ENCODE measurements at places on chromosomes 1 and 21.

GRCh38 chr1:100353988-100354387, 1.7 kb downstream of the CDC14A start:
- no peak for DNase-seq

DNA sequence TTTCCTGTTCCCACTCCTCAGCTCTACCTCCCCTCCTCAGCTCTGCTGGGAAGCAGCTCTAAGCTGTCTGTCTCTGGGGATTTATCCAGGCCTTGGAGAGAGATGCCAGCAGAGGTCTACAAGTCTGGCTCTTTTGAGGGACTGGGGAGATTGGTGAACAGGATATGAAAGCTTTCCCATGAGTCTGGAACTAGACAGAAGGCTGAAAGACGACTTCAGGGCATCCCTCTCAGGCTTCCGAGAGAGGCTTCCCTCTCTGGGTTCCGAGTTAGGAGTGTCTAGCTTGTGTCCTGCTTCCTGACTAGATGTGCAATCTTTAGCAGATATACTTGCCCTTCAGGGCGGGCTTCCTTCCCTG, 733 bp downstream of the TMEM35B start:
- DNase-seq, result no peak

GRCh38 chr21:14124266-14124665, 86.5 kb downstream of the LIPI start:
- DNase-seq, result no peak

DNA sequence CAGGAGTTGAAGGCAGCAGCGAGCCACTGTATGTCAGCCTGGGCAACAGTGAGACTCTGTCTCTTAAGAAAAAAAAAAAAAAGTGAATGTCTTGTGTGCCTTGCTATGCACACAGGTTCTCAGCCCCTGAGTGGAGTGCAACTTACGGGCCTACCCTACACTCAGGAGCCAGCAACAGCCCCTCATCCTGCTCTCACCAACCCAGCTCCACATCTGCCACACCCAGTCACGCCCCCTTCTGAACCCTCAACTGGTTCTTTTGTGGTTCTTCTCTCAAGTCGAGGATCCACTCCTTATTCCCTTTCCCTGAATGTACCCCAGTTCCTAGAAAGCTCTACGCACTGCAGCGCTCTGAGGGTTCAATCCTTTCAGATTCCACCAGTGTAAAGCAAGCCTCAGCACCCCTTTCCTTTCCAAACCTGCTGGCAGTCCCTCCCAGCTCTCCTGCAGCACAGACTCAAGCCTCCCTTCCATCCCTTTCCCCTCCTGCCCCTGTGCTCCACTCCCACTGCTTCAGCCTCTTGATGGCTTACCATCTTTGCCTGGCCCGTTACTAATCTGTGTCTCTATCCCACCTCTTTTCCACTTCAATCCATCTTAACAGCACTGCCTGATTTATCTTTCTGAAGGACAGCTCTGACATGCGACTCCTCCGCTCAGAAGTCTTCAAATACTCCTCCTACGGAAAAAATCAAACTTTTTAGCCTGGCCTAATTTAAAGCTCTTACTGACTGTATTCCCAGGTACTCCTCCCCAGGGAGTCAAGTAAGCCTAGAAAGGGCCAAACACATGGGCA, 38.1 kb downstream of the GNB1 start:
- DNase-seq, result no peak

- peak; percentile 30 for DNase-seq
Measured at GRCh38 chr21:36563341-36563926, 83.5 kb upstream of the CLDN14 start.

DNA sequence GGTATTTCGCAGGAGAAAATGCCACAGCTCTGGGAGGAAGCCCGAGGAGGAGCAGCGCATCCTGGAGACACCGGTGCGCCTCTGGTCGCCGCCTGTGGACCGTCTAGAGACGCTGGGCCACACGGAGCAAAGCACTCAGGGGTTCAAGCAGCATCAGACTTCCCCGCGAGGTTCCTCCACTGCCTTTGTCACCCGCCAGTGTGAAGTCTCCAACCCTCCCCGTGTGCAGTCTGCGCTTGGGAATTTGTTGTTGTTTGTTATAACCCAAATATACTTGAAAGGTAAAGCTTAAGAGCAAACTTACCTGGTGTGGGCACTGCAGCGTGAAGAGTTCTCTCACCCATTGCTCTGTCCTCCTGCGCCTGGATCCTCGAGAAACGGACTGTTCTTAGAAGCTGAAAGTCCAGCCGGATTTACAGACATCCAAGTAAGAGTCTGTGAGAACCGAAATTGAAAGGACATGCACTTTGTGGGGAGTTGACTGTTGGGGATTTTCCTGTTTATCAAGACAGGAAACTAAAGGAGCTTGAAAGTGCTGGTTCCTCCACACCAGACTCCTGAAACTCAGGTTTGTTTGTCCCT, at the start of gene GBP4:
GBP4 (minus strand) TSS at position 452 of the 582 bp plus-strand sequence; CDS start at position 344, 108 bp downstream.
- DNase-seq, result no peak

- no peak for DNase-seq
Measured at GRCh38 chr21:36610935-36611334, 88.0 kb upstream of the SIM2 start.

DNA sequence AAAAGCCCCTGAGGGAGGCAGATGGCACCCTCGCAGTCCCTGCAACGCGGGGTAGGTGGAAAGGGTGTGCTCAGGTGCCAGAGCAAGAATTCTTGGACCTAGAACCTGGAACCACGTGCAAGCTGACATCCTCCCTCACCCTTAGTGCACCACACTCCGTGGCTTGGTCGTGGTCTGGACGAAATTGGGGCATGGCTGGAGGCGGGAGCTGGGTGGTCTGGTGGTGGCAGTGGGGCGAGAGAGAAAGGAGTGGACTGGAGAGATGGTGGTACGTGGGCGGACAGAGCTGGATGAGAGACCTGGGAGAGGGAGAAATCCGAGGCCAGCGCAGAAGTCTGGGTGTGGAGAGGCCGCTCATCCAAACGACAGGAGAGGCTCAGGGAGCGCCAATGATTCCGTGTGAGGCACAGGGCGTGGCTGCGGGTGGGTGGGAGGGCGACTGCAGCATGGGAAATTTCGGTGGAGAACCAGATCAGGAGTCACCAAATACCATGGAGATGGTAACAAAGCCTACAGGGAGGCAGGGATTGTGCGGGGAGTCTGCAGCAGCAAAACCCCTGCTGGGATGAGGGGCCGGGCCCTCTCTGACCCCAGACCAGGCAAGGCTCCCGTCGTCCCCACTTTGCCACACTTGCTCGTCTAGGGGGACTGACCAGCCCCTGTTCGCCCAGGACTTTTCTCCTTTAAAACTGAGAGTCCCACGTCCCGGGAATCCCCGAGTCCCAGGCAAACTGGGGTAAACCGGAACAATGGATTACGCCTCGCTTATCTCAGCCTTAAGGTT, 31.9 kb downstream of the CDCP2 start:
- no peak for DNase-seq

DNA sequence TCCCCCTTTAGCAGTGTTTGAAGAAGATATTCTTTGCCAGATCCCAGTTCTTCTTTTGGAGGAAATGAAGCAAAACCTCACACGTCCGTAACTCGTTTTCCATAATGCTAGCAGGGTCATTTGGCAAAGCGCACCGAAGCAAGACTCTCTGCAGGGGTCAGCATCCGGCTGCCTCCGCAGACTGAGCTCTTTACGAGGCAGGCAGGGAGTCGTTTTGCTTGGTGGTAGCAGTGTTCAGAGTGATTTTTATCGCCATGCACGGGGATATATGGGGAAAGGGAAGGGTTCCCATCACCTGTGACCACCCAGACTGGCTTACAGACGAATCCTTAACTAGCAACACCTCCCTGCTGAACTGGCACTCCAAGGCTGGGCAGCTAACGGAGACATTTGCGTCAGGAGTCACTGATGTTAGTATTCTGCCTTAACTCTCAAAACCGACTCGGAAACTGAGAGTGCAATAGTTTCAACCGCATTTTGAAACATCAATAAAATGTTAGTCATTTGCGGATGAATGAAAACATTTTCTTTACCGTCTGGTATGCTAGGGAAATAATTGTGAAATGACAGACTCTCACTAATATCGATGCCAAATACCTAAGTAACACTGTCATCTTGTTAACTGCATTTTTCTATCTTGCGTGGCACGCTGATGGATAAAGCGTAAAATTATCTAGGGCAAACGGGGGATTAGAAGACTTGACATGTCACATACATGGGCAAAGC, 2.2 kb upstream of the NEGR1 start:
- peak; percentile 62 for DNase-seq

DNA sequence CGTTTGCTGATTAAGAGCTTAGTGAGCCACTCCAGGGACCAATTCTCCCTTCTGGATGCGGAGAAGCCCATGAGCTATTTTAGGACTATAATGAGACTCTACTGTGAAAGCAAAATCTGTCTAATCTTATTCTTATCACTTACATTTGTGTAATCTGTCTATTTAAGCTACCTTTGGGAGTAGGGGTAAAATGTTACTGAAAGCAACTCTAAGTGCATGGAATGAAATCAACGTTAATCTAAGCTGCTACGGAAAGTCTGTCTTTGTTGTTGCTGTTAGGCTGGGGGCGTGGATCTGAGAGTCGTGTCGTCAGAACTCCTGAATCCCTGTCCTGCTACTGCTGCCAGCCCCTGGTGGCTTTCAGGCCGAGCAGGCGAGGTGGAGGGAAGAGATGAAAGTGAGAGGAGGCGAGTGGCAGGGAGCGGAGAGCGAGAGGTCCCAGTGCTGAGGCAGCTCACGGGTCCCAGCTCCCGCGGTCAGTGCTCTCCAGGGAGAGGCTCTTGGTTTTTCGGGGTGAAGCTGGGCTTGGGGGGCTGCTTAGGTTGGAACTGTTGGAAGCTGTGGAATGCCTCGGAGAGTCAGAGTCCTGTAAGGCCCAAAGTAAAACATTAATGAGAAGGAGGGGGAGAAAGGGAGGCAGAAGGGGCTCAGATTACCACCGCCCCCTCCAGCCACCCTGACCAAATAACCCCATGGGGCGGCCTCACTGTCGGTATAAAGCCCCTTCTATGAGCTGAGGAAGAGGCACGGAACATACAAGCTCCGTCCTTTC, 53.9 kb downstream of the COQ8A start:
- no peak for DNase-seq

DNA sequence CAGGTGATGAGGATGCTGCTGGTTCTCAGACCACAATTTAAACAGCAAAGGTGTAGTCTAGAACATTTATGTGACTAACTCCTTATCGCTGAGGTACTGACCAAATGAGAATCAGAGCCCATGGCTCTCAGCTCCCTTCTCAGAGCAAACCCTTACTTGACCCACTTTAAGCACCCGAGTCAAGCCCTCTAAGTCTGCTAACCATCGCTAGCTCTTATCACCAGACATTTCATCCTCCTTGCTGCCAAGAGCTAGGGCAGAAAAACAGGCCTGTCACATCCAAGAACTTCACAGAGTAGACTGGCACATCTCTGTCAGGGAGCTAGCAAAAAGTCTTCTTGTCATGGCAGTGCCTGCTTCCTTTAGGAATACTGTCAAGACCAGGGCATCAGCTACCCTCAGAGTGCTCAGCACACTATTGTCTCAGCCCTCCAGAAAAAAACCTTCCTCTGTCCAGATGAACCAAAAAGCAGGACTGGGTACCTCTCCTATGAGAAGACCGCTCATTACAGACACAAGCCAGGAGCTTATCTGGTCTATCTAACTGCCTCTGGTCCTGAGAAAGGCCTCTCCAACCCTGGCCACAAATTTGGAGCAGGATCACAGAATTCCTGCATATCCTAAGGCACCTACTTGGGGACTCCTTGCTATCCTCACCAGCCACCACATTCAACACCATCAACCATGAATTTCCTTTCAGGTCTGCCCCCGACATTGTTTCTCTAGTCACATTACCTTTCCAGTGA, 26.2 kb downstream of the ERI3 start:
- DNase-seq, result no peak

DNA sequence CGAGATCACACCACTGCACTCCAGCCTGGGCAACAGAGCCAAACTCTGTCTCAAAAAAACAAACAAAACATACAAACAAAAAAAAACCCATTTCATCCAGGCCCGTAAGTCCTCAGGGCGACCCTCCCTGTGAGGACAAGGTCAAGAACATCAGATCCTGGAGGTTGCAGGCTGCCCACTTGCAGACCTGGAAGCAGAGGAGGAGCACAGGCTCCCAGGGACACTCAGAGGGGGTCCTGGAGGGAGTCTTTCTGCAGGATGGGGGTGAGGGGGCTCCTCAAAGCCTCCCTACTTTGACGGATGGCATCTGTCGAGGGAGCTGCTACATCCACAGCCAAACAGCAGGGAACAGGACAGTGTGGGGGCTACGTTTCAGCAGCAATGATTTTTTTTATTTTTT, 47.2 kb downstream of the RIPK4 start:
- DNase-seq, result no peak

DNA sequence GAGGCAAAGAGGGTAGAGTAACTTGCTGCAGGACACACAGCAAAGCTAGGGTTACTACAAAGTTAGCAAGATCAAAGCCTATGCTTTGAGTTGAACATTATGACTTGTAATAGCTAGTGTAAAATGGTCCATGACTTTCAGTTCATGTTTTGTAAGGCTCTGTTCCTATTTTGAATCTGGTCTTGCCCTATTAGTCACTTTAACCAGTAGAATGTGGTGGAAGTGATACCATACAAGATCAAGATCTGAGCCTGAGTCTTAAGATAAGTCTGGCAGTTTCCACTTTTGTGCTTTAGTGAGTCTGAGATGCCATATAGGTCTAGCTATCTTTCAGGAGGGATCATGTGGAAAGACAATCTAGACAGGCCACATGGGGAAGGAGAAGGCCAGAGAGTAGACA, 282.1 kb upstream of the BRINP3 start:
- no peak for DNase-seq

DNA sequence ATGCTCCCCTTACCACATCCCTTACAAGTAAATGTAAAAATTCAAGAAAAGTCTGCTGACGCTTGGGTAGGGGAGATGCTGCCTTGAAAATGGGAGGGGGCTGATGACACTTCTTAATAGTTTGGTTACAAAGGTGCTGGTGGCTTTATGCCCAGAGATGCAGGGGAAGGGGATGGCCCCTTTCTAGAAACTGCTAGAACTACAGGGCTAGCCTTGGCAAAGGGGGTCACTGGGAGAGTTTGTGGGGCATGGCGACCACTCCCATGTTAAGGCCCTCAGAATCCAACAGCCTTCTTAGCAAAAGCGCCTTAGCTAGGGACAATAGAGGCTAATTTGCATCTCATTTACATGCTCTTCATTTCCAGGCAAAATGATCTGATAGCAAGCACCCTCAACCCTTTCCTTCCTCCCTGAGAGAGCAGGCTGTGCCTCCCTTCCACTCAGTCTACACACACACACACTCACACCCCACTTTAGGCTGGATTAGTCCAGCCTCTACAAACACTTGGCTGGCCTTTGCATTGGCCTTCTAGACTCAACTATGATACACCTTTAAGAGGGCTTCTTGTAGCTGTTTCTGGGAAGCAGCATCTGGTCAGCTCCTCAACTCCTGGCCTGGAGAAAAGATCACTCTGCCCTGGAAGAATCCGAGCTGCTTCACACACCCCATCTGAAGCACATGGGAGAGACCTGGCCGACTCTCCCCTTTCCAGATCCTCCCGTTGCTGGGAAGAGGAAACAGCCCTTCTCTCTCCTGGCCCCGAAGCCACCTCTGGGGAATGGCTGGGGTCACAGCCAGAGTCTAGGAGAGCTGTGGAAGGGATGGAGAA, 1.7 kb downstream of the SEMA6C start:
- DNase-seq, result no peak

GRCh38 chr1:94270801-94271203, 33.4 kb upstream of the ARHGAP29 start:
- no peak for DNase-seq

Data from AG09319 (cell line).